ENCODE measurements at places on chromosomes 2 and 18.
A peak's percentile ranks its signal among the peaks of the same experiment; 100 is the strongest.

DNA sequence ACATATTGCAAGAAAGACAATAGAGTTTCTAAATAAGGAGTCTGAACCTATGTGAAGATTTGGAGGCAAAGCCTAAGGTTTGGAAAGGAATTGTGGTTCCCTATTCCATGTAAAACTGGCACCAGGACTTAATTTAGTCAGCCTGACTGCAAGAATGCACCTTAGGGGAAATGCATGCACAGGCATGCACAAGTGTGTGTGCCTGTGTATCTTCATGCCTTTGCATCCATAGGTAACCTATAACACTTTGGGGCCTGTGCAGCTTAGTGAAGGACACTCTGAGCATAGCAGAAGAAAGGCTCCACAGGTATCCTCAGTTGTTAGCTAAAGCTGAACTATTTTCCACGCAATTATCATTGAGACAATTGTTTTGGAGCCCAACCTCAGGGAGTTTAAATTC, 73.4 kb downstream of the RPRM start:
- DNase-seq: no peak
- H3K36me3 ChIP-seq: no peaks in the 10 kb centered on the region
- no peaks in the 10 kb centered on the region for H3K4me1 ChIP-seq
- H3K27me3 ChIP-seq: no peaks in the 10 kb centered on the region
- no peak overlapping the region for H3K27ac ChIP-seq
- H3K4me3 ChIP-seq: no peak overlapping the region

DNA sequence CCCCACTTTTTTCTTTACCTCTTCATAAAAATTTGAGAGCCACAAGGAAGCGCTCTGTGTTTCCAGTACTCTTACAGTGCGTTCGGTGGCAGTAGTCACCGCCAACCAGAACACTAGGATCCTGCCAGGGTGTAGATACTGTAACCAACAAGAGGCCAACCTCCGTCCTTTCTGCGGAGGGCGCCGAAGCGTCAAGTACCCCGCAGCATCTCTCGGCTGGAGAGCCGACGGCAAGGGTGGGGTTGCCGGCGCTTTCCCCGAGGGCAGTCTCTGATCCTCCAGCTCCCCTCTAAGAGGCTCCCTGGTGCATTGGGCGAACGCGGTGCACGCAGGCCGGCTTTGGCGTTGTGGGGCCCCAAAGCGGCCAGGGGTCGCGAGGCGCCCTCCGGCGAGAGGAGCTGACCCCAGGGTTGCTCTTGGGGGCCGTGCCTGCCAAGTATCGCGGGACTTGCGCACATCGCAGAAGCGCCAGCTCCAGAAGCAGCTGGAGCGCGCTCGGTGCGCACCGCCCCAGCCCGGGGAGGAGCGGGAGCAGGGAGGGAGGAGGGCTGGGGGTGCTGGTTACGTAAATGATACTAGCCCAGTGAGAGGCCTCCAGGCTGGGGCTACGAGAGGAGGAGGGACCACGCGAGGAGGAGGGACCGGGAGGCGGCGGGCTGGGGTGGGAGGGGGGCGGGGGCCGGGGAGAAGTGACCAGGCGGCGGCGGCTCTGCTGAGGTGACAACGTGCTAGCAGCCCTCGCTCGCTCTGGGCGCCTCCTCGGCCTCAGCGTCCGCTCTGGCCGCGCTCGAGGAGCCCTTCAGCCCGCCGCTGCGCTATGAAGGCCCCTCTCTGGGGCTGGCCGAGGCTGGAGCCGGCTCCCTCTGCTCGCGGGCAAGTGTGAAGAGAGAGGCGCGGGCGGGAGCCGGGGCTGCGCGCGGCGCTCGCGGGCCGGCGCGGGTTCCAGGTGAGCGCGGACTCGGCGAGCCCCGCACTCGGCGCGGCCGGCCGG, at the start of gene GALNT13:
TSS of gene GALNT13 (plus strand) at position 692 of the 991 bp plus-strand sequence.
- peak; percentile 63 for DNase-seq
- H3K27ac ChIP-seq: no peak within 1 kb of the TSS
- no peaks in the 10 kb centered on the region for H3K4me1 ChIP-seq
- H3K36me3 ChIP-seq: no peaks in the 10 kb centered on the region
- peak within 1 kb of the TSS; percentile 27 for H3K4me3 ChIP-seq

- no peak for DNase-seq
- no peaks in the 10 kb centered on the region for H3K4me1 ChIP-seq
- H3K27ac ChIP-seq: no peak overlapping the region
- H3K36me3 ChIP-seq: no peaks in the 10 kb centered on the region
- no peak overlapping the region for H3K4me3 ChIP-seq
Observed at GRCh38 chr2:182816866-182817265, 49.6 kb downstream of the FRZB start.

GRCh38 chr2:216588861-216589710, 44.1 kb upstream of the IGFBP2 start:
- no peak overlapping the region for H3K4me3 ChIP-seq
- no peaks in the 10 kb centered on the region for H3K4me1 ChIP-seq
- no peaks in the 10 kb centered on the region for H3K27me3 ChIP-seq
- H3K27ac ChIP-seq: peak overlapping the region; percentile 70
- DNase-seq: no peak

DNA sequence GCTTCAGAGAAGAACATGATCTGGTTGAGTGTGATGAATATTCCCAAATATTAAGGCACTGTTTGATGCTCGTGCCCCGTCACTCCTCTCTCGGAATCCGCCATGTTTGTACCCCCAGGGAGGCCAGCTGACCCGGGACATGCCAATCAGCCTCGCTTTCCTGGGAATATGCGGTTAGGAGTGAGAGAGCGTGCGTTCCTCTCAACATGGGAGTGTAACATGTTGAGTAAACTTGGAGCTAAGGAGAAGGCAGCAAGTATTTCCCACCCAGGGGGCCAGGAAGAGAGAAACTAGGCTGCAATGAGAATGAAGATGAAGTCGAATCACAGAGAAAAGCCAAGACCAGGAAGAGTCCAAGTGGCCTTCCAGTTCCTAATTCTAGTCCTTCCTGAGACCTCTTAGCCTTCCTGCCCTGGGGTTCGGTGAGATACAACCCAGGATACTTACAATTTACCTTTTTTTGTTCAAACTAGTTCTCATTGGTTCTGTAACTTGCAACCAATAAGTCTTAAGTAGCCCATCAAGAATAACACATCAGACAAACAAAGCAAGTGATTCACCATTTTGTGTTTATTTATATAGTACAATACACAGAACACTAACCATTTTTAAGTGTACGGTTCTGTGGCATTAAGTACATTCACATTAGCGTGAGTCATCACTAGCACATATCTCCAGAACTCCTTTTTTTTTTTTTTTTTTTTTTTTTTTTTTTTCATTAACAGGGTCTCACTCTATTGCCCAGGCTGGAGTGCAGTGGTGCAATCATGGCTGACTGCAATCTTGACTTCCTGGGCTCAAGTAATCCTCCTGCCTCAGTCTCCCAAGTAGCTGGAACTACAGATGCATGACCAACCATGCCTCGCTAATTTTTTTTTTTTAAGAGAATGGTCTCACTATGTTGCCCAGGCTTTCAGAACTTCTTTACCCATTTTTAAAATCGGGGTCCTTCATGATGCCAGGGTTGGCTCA, 36.4 kb upstream of the SLC1A4 start:
- DNase-seq: no peak
- no peaks in the 10 kb centered on the region for H3K27me3 ChIP-seq
- no peaks in the 10 kb centered on the region for H3K36me3 ChIP-seq
- H3K27ac ChIP-seq: no peak overlapping the region
- peaks cover under 1% of the 10 kb centered on the region for H3K4me1 ChIP-seq
- no peak overlapping the region for H3K4me3 ChIP-seq

DNA sequence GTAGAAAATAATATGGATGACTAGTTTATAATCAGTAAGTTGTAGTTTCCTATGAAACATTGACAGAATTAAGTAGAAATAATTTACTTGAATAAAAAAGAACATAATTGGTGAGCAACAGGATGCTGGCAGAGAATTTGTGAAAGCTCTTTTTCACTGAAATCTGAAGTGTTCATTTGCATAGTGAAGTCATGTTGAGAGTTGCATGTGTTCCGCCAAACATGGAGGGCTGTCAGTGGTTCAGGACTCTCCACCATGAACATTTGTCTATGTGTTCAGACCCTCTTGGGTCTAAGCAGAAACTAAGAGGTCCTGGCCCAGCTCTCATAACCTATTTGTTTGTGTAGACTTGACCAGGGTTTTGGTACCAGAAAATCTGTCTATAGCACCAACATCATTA, 182.5 kb upstream of the LINC00305 start:
- H3K4me1 ChIP-seq: no peaks in the 10 kb centered on the region
- no peaks in the 10 kb centered on the region for H3K36me3 ChIP-seq
- H3K27me3 ChIP-seq: no peaks in the 10 kb centered on the region

GRCh38 chr18:68467957-68468356, 247.0 kb downstream of the TMX3 start:
- no peak overlapping the region for H3K4me3 ChIP-seq
- no peaks in the 10 kb centered on the region for H3K4me1 ChIP-seq
- no peaks in the 10 kb centered on the region for H3K36me3 ChIP-seq

GRCh38 chr2:191103774-191104173, 47.0 kb downstream of the STAT4 start:
- H3K27me3 ChIP-seq: no peaks in the 10 kb centered on the region
- H3K4me3 ChIP-seq: no peak overlapping the region
- no peak for DNase-seq

- no peak for DNase-seq
- H3K27me3 ChIP-seq: no peaks in the 10 kb centered on the region
- H3K27ac ChIP-seq: no peak overlapping the region
- H3K36me3 ChIP-seq: no peaks in the 10 kb centered on the region
Observed at GRCh38 chr2:139918982-139919381, 1138.8 kb upstream of the NXPH2 start.

GRCh38 chr18:570256-570655, 9.9 kb upstream of the CETN1 start:
- H3K4me1 ChIP-seq: no peaks in the 10 kb centered on the region
- H3K4me3 ChIP-seq: no peak overlapping the region
- H3K27ac ChIP-seq: no peak overlapping the region
